Head of caudate nucleus (tissue), 42 donors: ENCODE measurements at places on chromosomes 5 and 9.

DNA sequence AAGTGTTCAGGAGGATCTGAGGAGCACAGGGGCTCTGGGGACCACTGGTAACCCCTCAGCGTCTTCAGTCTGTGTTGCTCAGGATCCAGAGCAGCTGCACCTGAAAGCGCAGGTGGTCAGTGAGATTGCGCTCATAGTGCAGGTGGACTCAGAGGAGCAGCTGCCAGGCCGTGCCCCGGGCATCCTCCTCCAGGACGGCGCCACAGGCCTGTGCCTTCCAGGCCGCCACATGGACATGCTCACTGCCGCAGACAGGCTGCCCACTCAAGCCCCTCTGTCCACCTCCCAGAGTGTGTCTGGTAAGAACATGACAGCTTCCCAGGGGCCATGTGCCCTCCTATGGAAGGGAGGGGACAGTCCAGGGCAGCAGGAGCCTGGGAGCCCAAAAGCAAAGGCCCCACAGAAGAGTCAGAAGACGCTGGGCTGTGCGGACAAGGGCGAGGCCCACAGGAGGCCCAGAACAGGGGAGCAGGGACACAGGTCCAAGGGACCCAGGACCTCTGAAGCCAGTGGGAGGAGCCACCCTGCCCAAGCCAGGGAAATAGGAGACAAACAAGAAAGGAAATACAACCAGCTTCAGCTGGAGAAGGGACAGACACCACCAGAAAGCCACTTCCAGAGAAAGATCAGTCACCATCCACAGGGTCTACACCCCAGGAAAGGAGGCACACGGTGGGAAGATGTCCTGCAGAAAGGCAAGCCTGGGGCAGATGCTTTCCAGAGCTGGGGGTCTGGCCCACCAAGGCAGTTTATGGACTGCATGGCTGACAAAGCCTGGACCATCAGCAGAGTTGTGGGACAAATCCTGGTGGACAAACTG, 5.2 kb downstream of the SPATA31E1 start:
- DNase-seq = no peak

- DNase-seq = no peak
Observed at GRCh38 chr5:140568443-140569063, 3.9 kb downstream of the SLC35A4 start.

- no peak for DNase-seq
Observed at GRCh38 chr5:122458278-122458872, 146.3 kb downstream of the SNCAIP start.

GRCh38 chr5:62306896-62307689, 1.1 kb downstream of the KIF2A start:
- peak; percentile 39 for DNase-seq

DNA sequence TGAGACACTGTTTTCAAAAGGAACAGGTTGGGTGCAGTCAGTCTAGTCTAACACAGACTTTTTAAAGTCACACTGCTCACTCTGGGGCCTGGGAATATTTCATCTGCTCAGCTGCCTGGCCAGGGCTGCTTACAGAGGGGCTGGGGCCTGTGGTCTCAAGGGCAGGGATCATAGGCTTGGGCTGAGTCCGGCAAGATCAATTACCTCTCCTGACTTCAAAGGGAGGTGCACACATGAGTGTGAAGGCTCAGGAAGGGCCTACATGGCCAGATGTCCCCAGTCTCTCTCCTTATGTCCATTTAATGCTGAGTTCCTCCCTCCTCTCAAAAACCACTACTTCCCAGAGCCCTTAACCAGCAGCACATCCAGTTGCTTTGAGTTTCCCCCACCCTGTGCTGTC, 247.2 kb downstream of the HSPA4 start:
- no peak for DNase-seq

- no peak for DNase-seq
Observed at GRCh38 chr9:122128007-122128968, 31.3 kb downstream of the NDUFA8 start.

GRCh38 chr9:76194896-76195295, 199.3 kb downstream of the RFK start:
- no peak for DNase-seq

- DNase-seq = no peak
Observed at GRCh38 chr5:57277085-57277484, 103.2 kb downstream of the GPBP1 start.

DNA sequence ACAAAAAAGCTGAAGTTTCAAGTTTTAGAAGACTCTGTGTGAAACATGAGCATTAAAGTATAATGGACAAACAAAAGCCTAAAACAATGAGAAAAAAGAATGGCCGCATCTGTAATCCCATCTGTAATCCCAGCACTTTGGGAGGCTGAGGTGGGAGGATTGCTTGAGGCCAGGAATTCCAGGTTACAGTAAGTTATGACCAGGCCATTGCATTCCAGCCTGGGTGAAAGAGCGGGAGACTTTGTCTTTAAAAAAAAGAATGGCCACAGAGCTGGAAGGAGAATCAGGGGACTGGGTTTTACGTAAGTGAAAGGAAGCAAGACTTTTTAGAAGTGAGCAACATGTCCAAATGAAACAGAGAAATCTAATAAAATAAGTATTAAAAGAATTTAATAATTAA, 2.6 kb upstream of the ATG10 start:
- no peak for DNase-seq
